ENCODE measurements at places on chromosomes 1 and 21.

DNA sequence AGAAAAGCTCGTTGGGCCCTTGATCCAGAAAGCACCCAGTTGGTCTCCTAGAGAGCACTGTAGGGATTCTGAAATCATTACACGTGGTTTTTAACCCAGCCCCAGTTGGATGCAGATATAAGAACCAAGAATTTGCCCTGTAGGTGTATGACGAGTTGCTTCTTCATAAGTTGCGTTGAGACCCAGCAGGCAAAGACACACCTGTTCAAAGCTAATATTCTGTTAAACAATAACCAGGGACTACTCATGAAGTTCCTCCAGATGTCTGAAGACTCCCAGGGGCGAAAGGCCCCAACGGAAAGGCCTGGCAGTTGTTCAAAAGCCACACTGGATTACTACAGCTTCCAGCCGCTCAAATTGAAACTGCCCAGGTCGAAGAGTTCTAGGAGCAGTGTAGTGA lies 88.6 kb upstream of the HNRNPU start:
- no peak for DNase-seq

DNA sequence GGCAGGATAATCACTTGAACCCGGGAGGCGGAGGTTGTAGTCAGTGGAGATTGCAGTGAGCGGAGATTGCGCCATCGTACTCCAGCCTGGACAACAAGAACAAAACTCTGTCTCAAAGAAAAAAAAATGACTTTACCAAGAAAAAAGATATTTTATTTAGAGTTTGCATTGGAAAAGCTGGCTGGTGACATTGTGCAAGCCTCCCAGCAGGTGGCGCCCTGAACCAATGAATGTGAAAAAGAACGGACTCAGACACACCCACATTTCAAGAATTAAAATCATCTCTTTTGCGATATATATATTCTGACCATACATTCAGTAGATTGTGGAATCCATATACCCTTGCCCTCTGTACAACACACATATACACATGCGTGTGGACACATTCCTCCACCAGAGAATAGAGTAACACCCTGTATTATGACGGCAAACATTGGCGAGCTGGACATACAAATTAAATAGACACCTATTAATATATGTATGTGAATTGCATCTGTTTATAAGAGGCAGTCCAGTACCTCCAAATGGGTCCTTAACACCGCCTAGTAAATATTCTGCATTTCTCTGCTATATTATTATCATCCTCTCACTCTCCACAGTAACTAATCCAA lies 39.0 kb upstream of the CADM3 start:
- peak; percentile 42 for DNase-seq

DNA sequence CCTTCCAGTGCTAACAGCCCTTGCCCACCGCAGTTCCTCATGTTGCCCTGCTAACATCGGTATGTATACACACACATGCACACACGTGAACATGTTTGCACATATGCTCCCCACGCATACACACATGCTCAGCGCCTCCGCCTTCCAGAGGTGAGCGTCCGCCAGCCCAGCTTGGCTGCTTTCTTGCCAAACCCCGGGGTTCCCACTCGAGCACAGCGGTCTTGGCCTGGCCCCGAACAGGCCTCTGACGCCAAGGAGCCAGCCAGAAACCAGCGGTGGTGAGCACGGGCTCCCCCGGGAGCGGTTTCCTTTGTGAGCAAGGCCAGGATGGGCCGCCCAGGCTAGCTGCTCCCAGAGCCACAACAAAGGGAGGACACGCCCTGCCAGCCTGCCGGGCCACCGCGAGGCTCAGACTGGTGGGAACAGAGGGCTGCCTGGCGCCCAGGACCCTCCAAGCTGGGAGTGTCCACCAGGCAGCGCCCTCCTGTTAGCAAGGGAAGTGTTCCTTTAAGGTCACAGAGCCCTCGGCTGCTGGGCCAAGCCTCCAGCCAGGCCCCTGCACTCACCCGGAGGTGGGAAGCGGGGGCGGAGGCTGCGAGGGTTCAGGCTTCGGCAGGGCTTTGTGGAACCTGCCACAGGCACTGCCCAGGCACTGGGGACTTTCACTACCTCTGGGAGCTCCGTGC lies 65.4 kb downstream of the ALPL start:
- DNase-seq = no peak

- no peak for DNase-seq
Observed at GRCh38 chr1:111234258-111234657, 6.7 kb downstream of the CHI3L2 start.

GRCh38 chr1:205936846-205937586 lies 6.2 kb downstream of the SLC26A9 start:
- no peak for DNase-seq

DNA sequence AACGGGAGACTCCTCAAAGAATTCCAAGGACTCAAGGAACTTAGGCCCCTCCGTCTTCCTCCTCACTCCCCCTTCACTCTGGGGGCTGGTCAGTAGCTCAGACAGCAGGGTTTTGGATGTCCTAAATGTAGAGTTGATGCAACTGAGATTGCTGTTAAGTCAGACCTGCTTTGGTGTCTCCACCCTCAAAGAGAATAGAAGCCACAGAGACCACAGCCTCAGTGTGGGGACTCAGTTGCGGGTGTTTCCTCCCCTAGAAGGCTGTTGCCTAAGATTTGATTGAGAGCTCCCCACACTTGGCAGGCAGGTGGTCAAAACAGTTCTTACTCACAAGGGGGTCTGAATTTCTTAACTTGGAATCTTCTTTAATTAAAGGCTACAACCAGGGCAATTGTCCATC lies 7.6 kb downstream of the MAN1C1 start:
- DNase-seq = no peak

GRCh38 chr1:25562101-25562927 lies 18.9 kb downstream of the LDLRAP1 start:
- DNase-seq = no peak

DNA sequence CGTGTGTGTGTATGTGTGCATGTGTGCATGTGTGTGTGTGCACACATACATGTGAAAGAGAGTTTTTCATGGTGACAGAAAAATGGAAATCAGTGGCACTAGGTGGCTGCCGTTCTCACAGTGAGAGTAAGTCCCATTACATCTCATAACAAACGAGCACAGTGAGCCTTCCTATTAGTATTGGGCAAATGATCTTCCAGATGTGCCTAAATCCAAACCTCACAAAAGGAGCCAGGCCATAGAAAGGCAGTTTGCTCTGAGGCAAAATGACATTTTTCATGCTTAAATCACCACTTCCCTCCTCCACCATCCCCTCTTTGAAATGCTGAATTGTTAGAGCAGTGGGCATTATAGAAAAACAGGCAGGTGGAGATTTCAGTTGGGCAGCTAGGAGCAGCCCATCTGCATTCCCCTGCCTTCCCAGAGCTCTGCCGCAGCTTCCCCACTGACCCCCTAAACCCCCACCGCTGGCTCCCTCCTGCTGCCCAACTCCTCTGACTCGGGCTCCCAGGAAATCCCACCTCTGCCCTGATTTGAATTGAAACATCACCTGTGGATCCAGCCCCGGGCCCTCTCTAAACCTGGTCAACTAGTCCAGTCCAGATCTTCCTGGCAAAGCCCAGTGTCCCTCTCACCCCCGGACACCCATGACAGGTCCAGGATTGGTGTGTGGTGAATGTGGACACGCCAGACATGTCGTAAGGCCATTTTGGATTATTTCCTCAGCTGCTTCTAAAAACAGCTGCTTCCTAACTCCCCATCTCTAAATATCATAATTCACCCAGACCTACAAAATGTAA lies 190.5 kb downstream of the SEC16B start:
- no peak for DNase-seq

DNA sequence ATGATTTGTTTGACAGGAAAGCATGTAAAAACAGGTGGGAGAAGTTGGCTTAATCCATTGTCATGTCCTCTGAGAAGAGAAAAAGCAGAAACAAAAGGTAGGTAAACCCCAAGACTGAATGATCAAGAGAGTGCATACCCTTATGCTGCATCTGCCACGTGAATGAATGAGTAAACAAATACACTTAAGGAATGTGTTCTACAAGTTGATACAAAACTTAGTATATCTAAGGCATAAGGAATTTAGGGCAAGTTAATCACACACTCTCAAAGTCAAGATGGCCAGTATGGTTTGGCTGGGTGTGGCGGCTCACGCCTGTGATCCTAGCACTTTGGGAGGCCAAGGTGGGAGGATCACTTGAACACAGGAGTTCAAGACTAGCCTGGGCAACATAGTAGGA lies 34.2 kb downstream of the HMCN1 start:
- DNase-seq = no peak

DNA sequence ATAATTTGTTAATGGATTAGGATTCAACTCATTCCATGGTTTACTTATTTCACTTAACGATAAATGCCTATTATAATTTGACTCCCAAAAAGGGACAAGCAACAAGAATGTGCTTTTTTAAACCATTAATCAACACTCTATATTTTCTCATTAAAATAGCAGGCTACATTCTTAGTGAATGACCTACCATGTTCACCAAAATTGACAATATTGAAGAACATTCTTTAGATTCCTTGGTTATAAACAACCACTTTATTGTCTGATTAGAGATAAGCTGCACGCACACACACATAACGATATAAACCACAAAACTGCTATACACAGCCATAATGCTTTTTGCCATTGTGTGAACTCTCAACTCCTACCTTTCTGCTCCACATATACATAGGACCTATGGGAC lies 75.4 kb upstream of the LRRC7 start:
- no peak for DNase-seq

DNA sequence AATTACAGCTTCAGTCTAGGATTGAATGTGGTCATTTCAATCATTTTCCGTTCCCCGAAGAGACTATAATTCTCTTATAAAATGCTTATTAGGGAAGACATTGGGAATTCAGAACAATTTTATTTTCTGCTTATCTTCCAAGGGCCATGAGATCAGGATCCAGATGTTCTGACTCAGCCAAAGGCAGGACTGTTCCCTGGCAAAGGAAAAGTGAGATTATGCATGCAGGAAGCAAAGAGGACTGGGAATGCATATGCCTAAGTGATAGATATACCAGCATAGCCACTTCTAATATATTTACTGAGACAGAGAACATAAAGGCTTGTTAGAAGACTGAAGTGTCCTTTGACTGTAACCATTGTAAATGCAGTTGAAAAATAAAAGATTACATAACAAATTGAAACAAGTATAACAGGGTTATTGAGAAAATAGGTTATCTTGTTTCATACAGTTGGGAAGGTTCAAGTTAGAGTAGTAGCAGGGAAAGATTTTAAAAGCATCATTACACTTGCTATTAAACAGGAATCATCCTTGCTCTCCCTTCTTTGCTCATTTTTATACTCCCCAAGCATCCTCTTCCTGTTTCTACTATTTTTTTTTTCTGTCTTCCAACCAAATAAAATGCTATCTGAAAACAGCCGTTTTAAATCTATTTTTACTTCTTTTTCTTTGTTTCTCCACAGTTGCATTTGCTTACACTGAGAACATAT lies 439.6 kb upstream of the ADAMTS5 start:
- DNase-seq = no peak

- DNase-seq = no peak
Observed at GRCh38 chr1:6171548-6172124, 8.5 kb downstream of the CHD5 start.

DNA sequence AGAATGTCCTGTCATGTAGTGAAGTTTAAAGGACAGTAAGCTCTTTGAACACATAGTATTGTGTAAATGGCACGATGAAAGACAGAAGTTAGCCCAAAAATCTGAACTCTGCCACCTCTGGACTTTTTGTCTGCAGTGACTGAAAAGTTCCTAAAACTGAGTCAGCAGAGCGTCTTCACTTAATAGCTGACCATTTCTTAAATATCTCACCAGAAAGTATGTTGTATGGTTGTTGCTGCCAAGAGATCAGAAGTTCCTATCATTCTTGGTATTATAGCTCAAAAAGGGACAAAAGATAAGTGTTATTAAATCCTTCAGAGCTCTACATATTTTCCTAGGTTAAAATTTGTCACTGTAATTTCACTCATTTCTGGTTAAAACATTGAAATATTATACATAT lies 1003.0 kb downstream of the TTLL7 start:
- DNase-seq = no peak

GRCh38 chr21:42988236-42988965 lies 14.0 kb downstream of the PKNOX1 start:
- DNase-seq = no peak

DNA sequence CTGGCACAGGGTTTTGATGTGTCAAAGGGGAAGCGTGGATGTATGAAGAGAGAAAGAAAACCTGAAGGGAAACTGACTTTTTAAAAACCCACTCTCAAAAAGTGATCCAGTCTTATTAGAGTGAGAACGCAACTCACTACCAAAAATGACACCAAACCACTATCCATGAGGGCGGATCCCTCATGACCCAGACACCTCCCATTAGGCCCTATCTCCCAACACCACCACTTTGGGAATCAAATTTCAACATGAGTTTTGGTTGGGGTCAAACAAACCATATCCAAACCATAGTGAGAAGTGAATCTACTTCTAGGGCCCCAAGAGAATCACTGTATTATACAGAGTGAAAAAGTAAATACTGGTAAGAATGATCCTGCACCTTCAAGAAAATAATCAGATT lies 53.5 kb downstream of the FNBP1L start:
- no peak for DNase-seq

GRCh38 chr1:95850763-95851162 lies 616.8 kb downstream of the RWDD3 start:
- no peak for DNase-seq

- DNase-seq = no peak
Observed at GRCh38 chr1:118563981-118564951, 379.2 kb upstream of the SPAG17 start.

DNA sequence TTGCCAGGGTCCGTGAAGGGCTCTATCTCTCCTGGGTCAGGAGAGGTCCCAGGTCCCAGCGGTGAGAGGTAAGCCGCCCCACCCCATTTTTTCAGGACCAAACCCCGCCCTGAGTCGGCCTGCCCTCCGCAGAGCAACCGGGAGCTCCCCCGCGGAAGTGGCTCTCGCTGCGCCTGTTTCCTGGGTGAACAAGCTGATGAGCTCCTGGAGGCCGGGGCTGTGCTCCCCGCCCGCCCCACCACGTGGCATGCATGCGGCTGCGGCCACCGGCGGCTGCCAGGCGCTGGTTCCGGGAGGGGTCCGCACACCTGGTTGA lies 32.0 kb downstream of the ZBTB17 start:
- DNase-seq = no peak

Measured in SIG-M5 (cell line).